NCI-H1694 treated with DMSO at 0.1 percent for 48 hours (cell line): ENCODE measurements at places on chromosomes 3 and 15.

- DNase-seq, result no peak
Observed at GRCh38 chr15:79329171-79329611, 18.3 kb downstream of the TMED3 start.

DNA sequence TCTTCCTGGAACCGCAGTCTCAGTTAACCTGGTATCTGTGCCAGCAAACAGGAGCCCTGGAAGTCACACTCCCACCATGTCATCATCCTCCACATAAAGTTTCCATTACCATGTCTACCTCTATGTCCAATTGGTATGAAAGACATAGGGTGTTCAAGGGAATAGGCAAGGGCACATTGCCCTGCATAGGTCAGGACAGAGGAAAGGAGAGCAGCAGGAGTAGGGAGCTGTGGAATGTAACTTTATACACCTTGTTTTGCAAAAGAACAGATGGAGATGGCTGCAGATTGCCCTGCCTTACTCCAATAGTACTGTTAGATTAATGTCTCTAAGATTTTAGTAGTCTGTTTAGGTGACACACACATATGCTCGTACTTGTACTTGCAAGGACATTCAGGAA, 1056.4 kb downstream of the NTRK3 start:
- no peak for DNase-seq

- DNase-seq, result no peak
Observed at GRCh38 chr15:31337352-31338031, 10.9 kb downstream of the KLF13 start.

DNA sequence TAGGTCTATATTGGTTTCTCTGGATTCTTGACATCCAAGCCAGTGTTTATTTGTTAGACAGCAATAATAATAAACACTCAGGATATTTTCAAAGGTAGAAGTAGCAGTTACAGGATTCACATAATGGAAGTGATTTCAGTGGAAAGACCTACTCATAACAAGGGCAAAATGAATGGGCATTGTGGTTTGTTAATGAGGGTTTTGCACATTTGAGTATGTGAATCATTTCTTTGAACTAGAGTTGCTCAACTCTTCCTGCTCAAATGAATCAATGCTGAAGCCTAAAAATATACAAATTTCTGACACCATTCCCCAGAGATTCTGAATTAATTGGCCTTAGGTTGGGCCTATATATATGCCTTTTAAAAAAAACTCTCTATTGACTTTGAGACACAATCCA, 4.1 kb upstream of the COL6A5 start:
- DNase-seq, result no peak

DNA sequence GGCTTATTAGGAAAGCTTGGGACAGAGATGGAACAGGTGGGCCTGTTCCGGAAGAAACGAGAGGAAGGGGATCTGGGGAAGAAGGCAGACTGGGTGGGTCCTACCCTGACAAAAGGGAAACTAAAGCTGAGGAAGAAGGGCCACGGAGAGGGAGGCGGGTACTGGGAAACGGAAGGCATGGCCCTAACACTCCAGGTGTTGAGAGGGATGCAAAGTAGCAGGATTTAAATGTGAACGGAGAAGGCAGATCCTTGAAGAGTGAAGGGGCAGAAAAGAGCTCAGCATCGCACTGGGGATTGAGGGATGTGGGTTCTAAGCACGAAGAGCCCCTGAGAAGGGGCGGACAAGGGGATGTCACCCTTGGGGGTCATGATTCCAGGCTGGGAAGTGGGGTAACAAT, 735 bp downstream of the STIMATE start:
- no peak for DNase-seq

DNA sequence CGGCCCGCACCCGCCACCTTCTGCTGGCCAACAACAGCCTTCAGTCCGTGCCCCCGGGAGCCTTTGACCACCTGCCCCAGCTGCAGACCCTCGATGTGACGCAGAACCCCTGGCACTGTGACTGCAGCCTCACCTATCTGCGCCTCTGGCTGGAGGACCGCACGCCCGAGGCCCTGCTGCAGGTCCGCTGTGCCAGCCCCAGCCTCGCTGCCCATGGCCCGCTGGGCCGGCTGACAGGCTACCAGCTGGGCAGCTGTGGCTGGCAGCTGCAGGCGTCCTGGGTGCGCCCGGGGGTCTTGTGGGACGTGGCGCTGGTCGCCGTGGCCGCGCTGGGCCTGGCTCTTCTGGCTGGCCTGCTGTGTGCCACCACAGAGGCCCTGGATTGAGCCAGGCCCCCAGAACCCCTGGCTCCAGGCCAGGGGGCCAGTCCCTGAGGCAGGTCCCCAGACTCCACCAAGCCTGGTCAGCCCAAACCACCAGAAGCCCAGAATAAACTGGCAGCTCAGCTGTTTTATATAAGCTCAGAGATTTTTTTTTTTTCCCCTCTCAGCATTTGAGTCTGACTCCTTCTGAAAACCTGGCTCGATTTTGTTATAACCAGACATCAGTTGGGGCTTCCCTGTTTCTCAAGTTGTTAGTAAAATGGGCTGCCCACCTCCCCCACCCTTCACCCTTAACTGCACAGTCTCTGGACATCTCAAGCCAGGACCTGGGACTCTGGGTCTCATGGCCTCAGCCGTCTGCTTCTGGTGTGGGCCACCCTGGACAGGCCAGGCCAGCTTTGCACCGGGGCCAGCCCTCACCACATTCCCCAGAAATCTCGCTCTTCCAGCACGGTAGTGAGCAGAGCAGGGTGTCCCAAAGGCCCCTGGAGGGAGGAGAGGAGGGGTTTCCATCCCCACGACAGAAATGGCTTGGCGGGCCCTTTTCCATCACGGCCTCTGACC, 1.6 kb downstream of the GP9 start:
- no peak for DNase-seq

DNA sequence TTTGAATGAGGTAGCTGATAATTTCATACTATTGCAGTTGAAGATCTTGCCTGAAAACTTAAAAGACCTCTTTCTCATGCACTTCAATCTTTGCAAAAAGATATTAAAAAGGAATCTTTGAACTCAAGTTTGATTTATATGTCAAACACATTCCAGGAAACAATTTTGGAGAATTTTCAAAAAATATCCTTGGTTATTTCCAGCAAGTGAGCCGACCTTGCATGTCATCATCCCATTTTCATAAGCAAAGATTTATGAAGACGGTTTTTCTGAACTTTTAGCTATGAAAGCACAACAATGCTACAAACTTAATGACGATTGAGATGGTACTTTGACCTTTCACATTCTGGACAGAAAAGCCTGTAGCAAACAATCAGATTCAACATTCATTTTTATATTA, 95.6 kb downstream of the RFX7 start:
- no peak for DNase-seq

- no peak for DNase-seq
Observed at GRCh38 chr3:197003461-197004385, 25.9 kb downstream of the MELTF start.

- DNase-seq, result peak; percentile 31
Observed at GRCh38 chr3:141680620-141681389, 57.3 kb upstream of the RNF7 start.

- DNase-seq, result no peak
Observed at GRCh38 chr15:83720468-83720867, 66.5 kb downstream of the ADAMTSL3 start.

- no peak for DNase-seq
Observed at GRCh38 chr3:77319711-77320110, 279.8 kb downstream of the ROBO2 start.

DNA sequence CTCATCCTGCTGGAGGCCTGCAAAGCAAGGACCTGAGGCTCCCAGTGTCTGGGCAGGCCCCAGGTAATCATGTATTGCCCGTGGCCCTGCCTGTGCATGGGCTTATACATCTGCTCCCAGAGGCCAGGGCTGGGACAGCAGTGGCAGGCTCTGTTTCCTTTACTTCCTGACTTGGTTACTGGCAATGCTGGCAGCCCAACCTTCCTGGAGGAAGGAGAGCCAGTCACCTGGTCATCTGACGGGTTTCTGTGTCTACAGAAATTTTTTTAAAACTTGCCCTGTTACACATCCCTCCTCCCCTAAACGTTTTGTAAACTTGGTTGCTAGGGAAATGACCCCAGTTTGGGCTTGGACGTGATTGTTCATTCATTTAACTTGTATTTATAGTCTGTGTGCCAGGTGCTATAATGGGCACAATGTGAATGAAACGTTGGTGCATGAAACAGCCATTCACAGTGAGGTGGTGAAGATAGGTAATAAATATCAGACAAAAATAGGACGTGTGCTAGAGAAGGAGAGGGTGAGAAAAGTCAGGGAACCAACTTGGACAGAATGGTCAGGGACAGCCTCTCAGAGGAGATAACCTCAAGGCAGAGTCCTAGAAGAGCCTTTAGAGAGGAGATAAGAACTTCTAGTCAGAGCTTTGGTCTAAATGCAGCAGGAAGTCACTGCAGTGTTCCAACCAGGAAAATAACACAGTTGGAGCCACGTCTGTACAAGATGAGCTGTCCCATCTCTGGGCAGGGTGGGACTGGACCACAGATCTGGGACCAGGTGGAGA, 14.1 kb downstream of the TEX264 start:
- DNase-seq, result no peak

- DNase-seq, result no peak
Observed at GRCh38 chr3:138588445-138588844, 5.6 kb downstream of the CEP70 start.

DNA sequence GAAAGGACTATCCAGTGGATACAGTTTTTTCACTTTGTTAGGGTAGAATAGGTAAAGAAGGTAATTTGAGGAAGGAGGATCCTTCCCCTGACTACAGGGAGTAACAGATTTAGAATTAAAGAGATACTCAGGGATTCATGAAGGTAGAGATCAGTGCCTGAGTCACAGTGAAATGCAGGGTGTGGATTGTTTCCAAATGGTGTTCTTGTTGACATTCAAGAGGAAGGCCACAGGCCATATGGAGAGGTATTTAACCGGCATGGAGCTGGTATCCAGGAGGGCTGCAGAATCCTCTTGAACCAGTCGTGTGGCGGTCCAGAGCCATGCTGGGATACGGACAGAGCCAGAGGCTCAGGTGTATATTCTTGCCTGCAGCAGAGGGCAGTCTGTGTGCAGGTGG, 28.2 kb downstream of the GYG1 start:
- no peak for DNase-seq

DNA sequence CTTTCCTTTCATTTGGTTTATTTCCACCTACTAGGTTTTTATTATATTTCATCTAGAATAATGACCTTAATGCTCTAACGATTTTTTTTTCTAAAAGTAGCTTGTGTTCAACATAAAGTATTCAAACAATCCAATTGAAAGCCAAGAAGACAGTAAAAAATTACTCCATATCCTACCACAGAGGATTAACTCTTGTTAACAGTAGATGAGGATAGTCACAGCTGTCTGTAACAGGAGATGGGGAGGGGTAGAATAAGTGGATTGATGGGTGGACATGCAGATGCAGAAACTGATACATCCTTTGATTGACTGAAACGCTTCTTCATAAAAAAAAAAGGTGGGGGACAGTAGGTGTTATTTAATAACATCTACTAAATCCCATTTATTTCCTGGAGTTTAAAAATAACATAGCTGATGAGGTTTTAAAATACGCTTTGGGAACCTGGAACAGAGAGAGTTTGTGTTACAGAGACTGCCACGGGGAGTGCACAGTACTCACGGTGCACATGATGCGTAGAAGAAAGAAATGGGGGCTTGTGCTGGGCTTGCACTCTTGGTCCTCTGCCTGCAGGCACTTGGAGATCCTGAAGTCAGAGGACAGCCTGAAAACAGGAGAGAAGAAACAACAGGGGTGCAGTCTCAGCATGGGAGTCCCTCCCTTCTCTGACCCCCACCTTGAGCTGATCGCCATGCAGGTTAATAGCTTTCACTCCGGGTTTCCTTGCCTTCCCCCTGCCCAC, 226.7 kb downstream of the THSD4 start:
- no peak for DNase-seq

GRCh38 chr15:51780636-51781035, 29.2 kb downstream of the TMOD2 start:
- DNase-seq, result no peak

DNA sequence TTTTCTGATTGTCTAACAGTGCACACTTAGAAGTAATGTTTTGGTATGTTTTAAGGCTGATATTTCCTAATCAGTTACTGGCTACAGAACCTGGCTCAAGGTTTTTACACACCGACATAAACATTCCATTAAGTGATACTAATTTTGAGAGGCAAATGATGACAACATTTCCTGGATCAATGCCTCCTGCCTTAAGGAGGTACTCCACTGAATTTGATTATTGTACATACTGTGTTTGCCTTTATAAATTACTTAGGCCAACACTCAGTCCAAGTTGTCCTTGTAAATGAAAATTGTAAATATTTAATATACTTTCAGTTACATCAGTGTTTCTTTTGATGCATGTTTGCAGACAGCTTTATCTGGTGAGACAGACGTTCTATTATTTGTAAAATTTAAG, 24.2 kb upstream of the LXN start:
- DNase-seq, result no peak

DNA sequence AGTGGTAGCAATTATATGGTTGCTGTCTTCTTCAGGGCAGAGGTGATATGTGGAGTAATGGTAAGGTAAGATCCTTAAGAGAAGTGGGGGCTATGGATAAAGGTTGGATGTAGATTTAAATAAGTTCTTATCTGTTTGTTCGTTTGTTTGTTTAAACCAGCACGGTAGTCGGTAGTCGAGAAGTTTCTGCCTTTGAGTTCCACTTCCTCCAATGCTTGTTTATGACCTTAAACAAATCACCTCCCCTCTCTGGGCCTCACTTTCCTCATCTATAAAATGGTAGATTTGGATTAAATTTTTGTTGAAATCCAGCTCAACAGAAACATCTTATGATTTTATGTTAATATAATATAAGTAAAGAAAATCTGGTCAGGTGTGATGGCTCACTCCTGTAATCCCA, 11.8 kb downstream of the DAPK2 start:
- no peak for DNase-seq

GRCh38 chr3:73270839-73271483, 209.5 kb downstream of the EBLN2 start:
- DNase-seq, result no peak

DNA sequence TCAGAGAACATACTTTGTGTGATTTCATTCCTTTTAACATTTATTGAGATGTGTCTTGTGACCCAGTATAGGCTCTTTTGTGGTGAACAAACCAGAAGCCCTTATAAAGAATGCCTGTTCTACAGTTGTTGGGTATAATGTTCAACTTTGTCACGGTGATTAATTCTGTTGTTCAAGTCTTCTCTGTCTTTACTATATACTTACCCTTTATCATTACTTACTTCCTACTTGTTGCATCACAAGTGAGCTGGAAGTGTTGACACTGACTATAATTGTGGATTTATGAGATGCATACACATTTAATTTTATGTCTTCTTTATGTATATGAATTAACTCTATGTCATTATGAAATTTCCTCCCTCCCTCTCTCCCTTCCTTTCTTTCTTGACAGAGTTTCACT, 59.7 kb upstream of the TBL1XR1 start:
- DNase-seq, result no peak

DNA sequence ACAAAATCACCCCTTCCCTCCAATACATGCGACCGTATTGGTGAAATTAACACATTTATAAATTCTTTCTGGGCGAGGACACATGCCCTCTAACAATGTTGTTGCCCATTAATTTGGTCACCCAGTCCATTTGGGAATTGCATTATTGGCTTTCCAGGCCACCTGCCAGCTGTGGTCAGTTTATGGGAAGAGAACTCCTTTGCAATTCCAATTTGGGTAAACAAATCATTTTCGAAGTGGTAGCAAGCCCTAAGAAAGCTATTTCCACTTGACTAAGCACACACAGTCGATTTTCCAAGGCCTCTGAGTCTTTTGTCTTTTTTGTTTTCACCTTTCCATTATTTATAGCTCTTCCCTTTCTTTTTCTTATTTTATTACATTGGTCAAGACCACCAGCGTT, 362.3 kb upstream of the RGMA start:
- no peak for DNase-seq
